ENCODE measurements at places on chromosomes 3 and 15.
A peak's percentile ranks its signal among the peaks of the same experiment; 100 is the strongest.

DNA sequence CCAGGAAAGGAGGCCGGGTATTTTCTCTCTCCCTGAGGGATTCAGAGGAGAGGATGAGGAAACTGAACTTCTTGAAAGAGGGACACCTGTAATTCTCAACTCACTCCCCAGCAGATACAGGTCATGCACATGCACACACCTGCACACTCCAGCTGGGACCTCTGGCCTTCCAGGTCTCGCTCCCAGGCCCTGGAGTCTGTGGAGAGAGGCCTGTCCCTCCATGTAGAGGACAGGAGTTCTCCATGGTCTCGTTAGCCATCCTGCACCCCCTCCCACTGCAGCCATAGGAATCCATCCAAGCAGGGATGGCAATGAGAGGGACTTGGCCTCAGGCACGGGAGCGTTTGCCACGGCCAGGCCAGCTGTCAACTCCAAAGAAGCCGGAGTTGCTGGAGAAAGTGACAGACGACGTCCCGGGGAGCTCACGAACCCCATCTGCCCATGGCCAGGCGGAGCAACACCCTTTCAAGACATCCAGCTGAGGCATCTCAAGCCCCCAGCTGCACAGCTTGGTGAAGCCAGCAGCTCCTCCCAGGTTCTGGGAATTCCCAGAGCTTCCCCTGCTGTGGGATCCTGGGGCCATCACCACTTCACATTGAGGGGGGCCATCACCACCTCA lies 223.3 kb downstream of the UACA start:
- DNase-seq, result no peak

GRCh38 chr15:90561344-90562244 lies 31.9 kb downstream of the CRTC3 start:
- peak; percentile 78 for DNase-seq

- DNase-seq, result no peak
Observed at GRCh38 chr3:185216607-185216958, 37.3 kb downstream of the EHHADH start.

- DNase-seq, result no peak
Observed at GRCh38 chr3:55615039-55615693, 128.1 kb upstream of the WNT5A start.

- DNase-seq, result no peak
Observed at GRCh38 chr3:105764378-105765307, 104.2 kb downstream of the CBLB start.

- no peak for DNase-seq
Observed at GRCh38 chr3:33496449-33496848, 56.2 kb upstream of the UBP1 start.

GRCh38 chr3:45555086-45555591 lies 39.4 kb upstream of the LIMD1 start:
- no peak for DNase-seq

- DNase-seq, result peak; percentile 19
Observed at GRCh38 chr3:18295171-18295920, 129.8 kb downstream of the SATB1 start.

DNA sequence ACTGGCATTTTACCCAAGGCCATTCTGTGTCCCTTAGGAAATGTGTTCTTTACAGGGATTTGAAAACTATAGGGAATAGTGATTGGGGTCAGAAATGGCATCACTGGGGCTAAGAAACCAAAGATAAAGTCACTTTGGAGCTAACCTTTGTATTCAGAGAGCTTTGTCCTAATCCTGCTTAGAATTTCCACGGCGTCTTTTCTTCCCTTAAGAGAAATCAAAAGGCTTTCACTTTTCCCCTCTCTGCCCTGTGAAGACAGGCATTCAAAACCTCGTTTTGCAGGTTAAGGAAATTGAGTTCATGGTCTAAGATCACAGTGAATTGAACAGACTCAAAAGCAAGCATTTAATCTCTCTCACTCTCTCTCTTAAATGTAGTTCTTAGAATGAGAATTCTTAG lies 182.5 kb downstream of the VGLL4 start:
- DNase-seq, result no peak

DNA sequence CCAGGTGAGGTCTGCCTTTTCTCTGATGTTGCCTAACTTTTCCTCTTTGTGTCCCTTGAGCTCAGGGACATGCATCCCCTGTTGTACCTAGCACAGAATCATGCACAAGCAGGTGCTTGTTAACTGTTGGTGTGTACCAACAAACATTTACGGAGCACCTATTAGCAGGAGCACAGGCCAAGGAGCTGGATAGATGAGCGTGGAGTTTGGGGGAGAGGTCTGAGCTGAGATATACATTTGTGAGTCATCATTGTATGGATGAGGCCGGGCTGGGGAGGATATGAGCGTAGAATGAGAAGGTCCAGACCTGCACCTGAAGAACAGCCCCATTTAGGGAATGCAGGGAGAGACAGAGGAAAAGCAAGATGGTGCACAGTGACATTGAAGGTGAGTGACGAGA lies 53.4 kb downstream of the SMAD3 start:
- DNase-seq, result no peak

DNA sequence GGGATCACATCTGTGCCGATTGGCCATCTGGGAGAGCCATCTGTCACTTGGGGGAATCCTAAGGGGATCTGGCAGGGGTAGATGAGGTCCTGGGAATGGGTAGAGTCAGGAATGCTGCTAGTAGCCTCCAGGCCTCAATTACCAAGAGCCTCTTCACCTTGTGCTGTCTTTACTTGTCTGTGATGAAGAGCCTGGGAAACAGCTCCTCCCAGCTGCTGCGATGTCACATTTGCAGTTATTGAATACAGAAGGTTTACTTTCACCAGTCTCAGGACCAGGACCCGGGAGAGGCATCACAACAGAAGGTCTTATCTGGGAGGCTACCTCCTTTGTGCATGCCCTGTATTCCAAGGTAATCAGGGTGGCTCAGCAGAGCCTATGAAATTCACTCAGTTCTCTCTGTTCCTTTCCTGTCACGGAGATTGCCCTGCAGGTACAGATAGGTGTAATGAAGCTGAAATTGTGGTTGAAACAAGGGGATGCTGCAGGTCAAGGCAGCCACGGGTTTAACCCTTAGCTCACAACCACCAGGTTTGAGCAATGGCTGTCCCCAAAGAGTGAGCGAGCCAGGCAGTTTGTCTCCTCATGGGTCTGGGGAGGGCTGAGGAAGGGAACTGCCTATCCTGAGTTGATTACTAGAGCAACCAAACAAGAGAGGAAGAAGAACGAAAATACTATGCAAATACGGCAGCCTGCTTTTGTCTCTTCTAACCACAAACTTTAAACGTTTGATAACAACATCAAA lies 298.9 kb upstream of the RORA start:
- no peak for DNase-seq

- no peak for DNase-seq
Observed at GRCh38 chr3:140823106-140823505, 118.5 kb upstream of the SLC25A36 start.

DNA sequence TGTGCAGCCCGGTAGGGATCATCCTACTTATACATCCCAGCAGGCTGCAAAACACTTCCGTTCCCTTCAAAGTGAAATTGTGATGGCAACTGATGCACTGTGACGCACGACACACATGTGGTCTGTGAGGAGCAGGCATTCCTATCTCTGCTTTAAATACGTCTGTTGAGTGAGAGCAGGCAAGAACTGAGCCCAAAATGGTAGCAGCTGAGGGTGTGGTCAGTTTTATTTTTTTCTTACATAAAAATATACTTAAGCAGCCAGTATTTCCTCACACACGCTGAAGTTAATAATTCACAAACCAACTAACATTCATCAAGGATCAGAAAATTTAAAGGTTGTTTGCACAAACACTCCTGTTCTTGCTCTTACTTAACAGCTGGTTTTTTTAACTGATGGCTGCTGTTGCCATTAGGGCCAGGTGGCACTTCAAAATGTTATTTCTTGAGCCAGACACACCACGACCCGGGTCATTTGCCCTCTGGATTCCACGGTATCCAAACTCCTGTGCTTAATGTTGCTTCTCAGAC lies 23.9 kb downstream of the LRIG1 start:
- no peak for DNase-seq

DNA sequence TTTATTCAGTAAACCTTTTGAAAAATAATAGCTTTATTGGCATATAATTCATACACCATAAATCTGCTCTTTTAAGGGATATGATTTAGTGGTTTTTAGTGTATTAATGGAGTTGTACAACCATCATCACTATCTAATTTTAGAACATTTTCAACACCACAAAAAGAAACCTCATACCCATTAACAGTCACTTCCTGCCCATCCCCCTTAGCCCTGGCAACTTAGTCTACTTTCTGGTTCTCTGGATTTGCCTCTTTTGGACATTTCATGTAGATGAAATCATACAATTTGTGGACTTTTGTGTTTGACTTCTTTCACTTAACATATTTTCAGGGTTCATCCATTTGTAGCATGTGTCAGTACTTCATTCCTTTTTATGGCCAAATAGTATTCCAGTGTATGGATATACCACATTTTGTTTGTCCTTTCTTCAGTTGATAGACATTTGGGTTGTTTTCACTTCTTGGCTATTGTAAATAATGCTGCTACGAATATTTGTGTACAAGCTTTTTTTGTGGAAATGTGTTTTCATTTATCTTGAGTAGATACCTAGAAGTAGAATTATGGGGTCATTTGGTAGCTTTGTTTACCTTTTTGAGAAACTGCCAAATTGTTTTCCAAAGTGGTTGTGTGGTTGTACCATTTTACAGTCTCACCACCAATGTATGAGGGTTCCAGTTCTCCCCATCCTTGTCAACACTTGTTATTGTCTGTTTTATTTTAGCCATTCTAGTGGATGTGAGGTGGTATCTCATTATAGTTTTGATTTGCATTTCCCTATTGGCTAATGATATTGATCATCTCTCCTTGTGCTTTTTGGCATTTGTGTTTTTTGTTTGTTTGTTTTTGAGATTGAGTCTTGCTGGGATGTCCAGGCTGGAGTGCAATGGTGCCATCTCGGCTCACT lies 45.8 kb downstream of the SMAD3 start:
- DNase-seq, result no peak

DNA sequence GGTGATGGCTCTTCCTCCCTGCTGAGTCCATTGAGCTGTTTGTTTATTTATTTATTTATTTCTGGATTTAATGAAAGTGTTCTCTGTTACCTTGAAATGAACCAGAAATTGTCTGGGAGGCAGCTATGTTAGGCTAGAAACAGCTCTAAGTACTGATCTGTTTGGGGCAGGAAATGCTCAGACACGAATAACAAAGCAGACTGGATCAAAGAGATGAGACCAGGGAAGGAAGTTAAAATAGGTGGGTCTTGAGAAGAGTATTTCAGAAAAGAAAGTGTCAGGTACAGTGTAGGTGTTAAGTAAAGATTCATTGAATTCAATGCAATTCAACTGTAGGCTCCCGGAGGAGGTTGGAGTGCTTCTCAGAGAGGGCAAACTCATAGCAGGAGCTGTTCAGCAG lies 173.3 kb downstream of the IL20RB start:
- no peak for DNase-seq

GRCh38 chr3:43892526-43892925 lies 201.8 kb downstream of the ABHD5 start:
- DNase-seq, result no peak

- no peak for DNase-seq
Observed at GRCh38 chr3:29805757-29806156, 524.9 kb downstream of the RBMS3 start.

DNA sequence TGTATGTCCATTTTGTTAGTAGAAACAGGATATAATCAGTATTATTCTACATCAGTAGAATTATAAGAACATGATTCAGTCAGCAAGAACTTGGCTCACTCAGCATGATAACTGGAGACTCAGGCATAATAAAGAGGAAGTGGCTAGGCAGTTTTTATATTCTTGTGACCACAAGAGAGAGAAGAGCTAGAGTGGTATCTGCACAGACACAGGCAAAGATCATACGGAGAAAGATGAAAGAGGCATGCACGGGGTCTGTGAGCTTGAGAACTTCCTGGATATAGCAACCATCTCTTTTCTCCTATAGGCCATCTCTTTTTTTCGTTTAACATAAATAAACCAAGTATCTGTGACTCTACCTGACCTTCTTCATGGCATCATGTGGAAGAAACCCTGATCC lies 46.8 kb downstream of the MYO5A start:
- peak; percentile 56 for DNase-seq

- no peak for DNase-seq
Observed at GRCh38 chr3:133834621-133835417, 29.2 kb downstream of the SRPRB start.

GRCh38 chr3:2568156-2568555 lies 469.5 kb downstream of the CNTN4 start:
- no peak for DNase-seq

DNA sequence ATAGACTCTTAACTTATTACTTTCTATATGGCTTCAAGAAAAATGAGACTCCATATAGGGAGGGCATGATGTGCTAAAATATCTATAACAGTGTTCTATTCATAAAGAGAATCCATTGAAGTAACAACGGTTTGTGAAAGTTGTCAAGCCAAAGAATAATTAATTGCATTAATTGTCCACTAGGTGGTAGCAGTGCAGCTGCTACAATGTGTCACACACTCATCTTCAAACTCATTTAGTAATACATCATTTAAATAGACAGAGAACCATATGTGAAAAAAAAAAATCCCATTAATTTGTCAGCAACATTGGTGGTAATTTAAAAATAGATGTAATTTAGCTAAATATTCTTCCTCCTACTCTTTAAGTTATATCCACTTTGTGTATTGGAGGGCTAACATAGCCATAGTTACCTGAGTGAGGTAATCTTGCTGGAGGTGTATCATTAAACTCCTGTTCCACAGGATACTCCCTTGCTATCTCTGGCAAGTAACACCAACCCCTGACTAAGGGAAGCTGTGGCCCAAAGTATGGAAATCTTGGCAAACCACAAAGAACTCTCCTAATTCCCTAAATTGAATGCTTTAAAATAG lies 3.7 kb upstream of the CPA3 start:
- DNase-seq, result no peak

- no peak for DNase-seq
Observed at GRCh38 chr3:111715911-111716523, 120.9 kb upstream of the ZBED2 start.

GRCh38 chr3:132561003-132561402 lies 36.1 kb upstream of the ACKR4 start:
- no peak for DNase-seq

GRCh38 chr3:108629974-108630373 lies 40.5 kb downstream of the DZIP3 start:
- no peak for DNase-seq

DNA sequence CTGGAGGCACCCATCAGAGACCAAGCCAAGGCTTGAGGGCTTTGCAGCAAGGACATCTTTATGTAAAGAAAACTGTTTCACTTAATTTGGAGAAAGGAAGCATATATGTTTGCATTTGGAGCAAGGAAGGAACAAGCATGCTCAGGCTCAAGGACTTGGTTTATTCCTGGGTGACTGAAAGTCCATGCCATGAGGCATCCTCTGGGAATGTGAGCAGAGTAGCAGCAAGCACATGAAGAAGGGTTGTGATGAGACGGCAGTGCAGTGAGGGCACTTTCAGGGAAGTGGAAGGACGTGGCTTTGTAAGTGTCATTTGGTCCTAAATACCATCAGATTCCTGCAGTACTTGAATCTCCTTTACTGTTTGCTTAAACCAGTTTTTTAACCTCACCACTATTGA lies 26.8 kb downstream of the POLG start:
- DNase-seq, result no peak

- DNase-seq, result no peak
Observed at GRCh38 chr15:57323299-57323805, 53.0 kb upstream of the CGNL1 start.

GRCh38 chr15:39363761-39364586 lies 216.9 kb upstream of the THBS1 start:
- peak; percentile 93 for DNase-seq

Data from BJ (cell line).